ENCODE measurements at places on chromosomes 2 and 18. TPM values are rescaled to one million over a fixed set of nuclear protein-coding genes. Genes with fewer than 3 reads are reported as not detected.

LIMS3 gene
- 0.74 TPM for total RNA-seq

DNA sequence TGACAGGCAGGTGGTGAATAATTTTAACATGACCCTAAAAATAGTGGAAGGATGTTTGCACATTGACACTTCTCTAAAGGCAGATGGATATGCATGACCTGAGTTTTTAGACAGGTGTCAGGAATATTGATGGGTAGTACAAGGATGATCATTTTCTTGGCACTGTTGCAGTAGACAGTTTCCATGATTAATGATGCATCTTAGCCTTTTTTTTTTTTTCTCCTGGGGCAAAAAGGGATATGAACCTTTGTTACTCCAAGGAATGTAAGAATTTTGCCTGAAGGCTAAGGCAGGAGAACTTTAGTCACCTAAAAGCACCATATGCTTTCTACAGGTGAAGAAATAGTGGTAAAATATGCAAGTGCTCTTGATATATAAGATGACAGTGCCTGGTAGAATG, 136.3 kb upstream of the CAVIN2 start:
- H3K27ac ChIP-seq: no peak overlapping the region
- no peak for DNase-seq
- H3K4me3 ChIP-seq: no peak overlapping the region
- no peaks in the 10 kb centered on the region for H3K4me1 ChIP-seq
- H3K27me3 ChIP-seq: no peaks in the 10 kb centered on the region
- H3K36me3 ChIP-seq: no peaks in the 10 kb centered on the region

DNA sequence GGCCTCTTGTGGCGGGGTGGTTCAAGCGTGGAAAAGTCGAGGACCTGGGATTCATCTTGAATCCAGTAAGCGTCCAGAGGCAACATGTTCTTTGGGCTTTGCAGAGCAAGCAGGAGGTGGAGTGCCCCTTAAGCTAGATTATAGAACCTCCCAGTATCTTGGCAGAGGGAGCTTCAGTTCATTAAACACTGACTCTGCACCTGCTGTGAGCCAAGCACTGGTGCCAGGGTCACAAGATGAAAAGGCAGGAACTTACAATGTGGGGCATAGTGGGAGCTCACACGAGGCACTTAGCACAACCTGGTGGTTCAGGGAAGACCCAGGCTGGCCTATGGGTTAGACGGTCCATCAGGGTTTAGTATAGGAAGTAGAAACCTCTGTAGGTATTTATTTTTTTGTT, 7.4 kb upstream of the FZD5 start:
- H3K27me3 ChIP-seq: peaks cover 6% of the 10 kb centered on the region
- no peak overlapping the region for H3K4me3 ChIP-seq
- no peak for DNase-seq
- no peaks in the 10 kb centered on the region for H3K36me3 ChIP-seq

DNA sequence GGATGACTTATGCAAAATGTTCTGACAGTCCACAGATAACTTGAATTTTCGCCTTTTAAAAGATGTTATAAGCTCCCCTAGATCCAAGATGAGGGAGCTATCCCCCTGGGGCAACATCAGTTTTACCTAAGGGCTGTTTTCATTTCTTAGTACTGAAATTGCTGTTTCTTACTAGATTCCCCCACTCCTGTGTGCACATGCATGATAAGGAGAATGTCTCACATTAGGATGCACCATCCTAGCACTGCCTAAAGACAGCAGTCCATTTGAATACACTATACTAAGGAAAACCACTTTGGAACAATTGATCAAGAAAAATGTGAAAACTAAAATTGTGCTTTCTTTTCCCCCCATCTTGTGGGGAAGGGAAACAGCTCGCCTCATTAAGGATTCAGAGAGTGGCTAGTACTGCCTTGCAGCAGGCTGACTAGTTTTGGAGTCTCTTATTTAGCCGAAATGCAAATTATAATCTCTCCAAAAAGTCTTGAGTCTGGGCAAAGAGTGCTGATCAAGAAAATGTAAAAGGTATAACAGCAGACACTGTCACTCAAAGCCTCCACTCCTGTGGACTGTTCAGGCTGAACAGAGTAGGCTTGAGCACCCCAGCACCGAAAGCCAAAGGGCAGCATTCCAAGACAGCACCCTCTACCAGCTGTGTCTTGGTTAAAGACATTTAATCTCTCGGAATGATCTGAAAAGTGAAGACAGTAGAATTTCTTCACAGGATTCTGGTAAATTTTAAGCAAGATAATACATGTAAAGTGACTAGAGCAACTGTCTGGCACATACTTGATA, 65.0 kb downstream of the ZNF385B start:
- peaks cover 2% of the 10 kb centered on the region for H3K27me3 ChIP-seq
- no peaks in the 10 kb centered on the region for H3K4me1 ChIP-seq
- no peak overlapping the region for H3K27ac ChIP-seq
- H3K36me3 ChIP-seq: no peaks in the 10 kb centered on the region
- no peak for DNase-seq

DNA sequence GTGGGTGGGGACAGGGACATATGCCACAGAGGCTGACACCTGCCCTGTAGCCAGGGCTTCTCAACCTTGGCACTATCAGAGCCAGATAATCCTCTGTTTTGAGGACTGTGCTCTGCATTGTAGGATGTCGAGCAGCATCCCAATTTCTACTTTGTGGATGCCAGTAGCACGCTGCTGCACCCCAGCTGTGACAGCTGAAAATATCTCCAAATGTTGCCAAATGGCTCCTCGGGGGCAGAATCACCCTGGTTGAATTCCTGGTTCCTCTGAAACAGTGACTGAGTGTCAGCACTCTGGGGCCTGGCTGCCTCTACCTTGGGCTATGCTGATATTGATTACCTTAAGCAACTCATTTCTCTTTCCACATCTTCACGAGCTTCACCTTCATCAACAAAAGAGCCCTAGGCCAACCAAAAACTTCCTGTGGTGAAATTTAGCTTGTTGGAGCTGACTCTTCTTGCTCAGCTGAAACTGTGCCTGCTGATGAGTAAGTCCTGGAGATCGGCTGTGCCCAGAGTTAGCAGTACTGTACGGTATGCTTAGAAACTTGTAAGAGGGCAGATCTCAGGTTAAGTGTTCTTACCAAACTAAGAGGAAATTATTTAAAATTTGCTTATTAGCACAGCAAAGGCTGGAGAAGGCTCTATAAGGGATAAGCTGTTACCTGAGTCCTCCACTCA, 138.1 kb downstream of the SEPTIN10 start:
- no peaks in the 10 kb centered on the region for H3K36me3 ChIP-seq
- H3K4me3 ChIP-seq: no peak overlapping the region
- peaks cover 2% of the 10 kb centered on the region for H3K4me1 ChIP-seq
- DNase-seq: no peak
- no peak overlapping the region for H3K27ac ChIP-seq

DNA sequence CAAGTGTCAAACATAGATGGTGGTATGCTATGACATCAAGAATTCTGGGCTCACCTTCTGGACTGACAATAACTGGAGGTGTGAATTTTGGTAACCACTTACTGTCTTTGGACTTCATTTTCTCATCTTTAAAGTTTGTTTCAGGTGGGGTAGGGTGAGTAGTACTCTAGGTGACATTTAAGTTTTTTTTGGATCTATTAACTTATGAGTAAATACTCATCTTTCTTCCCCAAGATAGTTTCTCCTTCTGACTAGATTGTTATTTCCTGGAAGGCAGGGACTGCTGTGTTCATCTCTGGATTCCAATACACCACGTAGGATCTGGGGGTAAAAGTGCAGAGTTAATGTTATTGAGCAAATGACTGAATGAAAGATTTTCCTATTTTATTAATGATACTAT, 55.9 kb downstream of the ICOS start:
- H3K4me1 ChIP-seq: peaks cover 44% of the 10 kb centered on the region
- no peak overlapping the region for H3K27ac ChIP-seq
- H3K36me3 ChIP-seq: peaks cover 2% of the 10 kb centered on the region

EML6 gene
- total RNA-seq: 1.7 TPM

- H3K4me3 ChIP-seq: no peak overlapping the region
- H3K27me3 ChIP-seq: peaks cover 1% of the 10 kb centered on the region
- no peaks in the 10 kb centered on the region for H3K4me1 ChIP-seq
- no peaks in the 10 kb centered on the region for H3K36me3 ChIP-seq
- no peak overlapping the region for H3K27ac ChIP-seq
Measured at GRCh38 chr2:59025157-59025757, 784.1 kb upstream of the FANCL start.

DNA sequence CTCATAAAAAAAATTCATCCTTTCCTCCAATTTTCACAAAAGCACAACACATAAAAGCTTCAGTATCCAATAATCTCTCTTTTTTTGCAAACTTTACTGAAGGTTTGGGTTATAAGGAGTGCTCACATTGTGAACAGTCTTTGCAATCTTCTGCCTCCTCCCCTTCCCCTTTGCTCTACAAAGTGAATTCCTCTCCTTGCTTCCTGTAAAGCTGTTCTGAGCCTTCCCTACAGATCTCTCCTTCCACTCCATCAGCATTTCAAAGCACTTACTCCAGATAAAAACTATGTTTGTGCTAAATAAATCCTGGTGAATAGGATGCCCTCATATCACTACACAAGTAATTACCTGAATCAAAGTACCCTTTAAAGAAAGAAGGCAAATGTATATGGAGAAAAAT, 4.6 kb upstream of the PDK1 start:
- H3K27me3 ChIP-seq: peaks cover 3% of the 10 kb centered on the region
- no peak for DNase-seq
- H3K4me3 ChIP-seq: no peak overlapping the region
- H3K36me3 ChIP-seq: peaks cover 60% of the 10 kb centered on the region
- H3K27ac ChIP-seq: no peak overlapping the region

- peak; percentile 73 for DNase-seq
- peaks cover 81% of the 10 kb centered on the region for H3K4me1 ChIP-seq
- peak overlapping the region; percentile 76 for H3K4me3 ChIP-seq
- H3K27ac ChIP-seq: peak overlapping the region; percentile 99
- H3K27me3 ChIP-seq: no peaks in the 10 kb centered on the region
- H3K36me3 ChIP-seq: peaks cover 26% of the 10 kb centered on the region
Measured at GRCh38 chr2:30266051-30266621, 34.8 kb downstream of the LBH start.

DNA sequence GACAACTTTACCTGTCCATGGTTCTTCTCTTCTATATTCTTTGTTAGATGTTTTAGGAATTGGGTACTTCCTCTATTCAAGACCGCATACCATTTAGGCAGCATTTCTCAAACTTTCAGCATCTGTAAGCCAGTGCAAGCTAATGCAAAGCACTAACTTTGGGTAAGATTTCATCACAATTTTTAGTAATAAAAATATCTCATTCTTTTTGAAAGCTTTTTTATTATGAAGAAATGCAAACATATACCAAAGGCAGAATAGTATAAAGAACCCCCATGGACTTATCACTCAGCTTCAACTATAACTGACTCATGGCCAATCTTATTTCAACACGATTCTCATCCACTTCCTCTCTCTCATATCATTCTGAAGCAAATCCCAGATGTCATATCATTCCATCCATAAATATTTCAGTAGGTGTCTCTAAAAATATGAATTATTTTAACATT, 32.9 kb downstream of the INO80C start:
- H3K4me1 ChIP-seq: no peaks in the 10 kb centered on the region
- no peak overlapping the region for H3K4me3 ChIP-seq
- H3K27ac ChIP-seq: no peak overlapping the region
- DNase-seq: no peak
- peaks cover 5% of the 10 kb centered on the region for H3K36me3 ChIP-seq
- no peaks in the 10 kb centered on the region for H3K27me3 ChIP-seq

GRCh38 chr2:112164876-112165275, 26.7 kb downstream of the FBLN7 start:
- peaks cover 9% of the 10 kb centered on the region for H3K4me1 ChIP-seq
- no peak for DNase-seq
- H3K27me3 ChIP-seq: no peaks in the 10 kb centered on the region
- H3K36me3 ChIP-seq: no peaks in the 10 kb centered on the region
- no peak overlapping the region for H3K27ac ChIP-seq

SCTR gene
- total RNA-seq: not detected

KLHL14 gene
- total RNA-seq: not detected

ACMSD gene
- total RNA-seq: not detected

GRCh38 chr18:45133276-45133675, 452.6 kb downstream of the SETBP1 start:
- H3K27ac ChIP-seq: no peak overlapping the region
- no peaks in the 10 kb centered on the region for H3K4me1 ChIP-seq
- H3K27me3 ChIP-seq: peaks cover 9% of the 10 kb centered on the region
- no peaks in the 10 kb centered on the region for H3K36me3 ChIP-seq
- DNase-seq: no peak

DNA sequence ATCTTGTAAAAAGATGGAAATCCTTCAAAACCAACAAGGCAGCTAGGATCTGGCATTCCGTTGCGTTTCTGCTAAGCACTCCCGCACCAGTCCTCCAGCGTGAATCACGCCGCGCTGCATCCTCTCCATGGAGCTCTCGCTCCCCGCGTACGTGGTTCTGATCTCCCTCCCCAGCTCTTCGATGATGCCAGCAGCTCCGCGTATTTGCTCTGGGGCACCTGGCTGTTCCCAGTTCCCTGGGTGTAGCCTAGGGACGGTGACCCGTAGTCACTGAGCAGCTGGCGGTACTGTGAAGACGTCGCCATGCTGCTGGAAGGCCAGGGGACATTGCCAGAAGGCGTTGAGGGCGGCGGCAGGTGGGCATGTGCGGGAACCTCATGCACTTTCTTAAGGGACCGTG, 407.5 kb downstream of the RNF144A start:
- H3K36me3 ChIP-seq: no peaks in the 10 kb centered on the region
- no peak for DNase-seq
- no peak overlapping the region for H3K4me3 ChIP-seq
- H3K27me3 ChIP-seq: peaks cover 6% of the 10 kb centered on the region
- H3K27ac ChIP-seq: no peak overlapping the region

SP140L gene
- total RNA-seq: 43.7 TPM

DNA sequence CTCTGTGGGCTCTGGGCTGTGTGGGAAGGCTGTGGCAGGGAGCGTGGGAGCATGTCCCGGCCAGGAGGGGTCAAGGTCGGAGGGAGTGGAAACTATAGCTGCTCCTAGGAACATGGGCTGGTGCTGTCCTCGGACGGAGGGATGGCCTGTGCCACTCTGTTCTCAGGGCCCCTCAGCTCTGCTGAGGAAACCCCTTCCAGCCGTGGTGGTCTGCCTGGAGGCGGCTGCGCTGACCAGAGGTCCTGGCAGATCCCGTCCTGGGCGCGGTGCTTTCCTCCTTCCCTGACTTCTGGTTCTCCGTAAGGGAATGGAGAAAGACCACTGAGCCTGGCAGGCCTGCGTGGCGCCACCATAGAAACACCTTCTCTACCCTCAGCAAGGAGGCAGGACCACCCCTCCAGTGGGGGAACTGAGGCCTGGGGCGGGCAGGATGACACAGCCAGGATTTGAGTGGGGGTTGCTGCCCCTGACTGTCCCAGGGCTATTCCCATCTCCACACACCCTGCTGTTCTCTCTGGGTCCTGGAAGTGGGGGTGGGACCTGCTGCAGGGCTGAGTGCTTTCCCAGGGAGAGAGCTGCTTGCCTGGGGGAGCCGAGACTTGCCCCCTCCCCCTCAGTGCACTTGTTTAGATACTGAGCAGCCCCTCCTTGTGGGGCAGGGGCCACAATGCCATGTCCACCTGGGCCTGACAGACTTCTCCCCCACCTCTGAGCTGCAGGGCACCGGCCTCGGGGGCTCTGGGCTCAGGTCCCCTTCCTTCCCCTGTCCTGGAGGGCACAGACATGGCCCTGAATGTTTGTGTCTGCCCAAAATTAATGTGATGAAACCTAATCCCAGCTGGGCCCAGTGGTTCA, 301.0 kb upstream of the HS6ST1 start:
- DNase-seq: no peak
- no peaks in the 10 kb centered on the region for H3K27me3 ChIP-seq
- H3K36me3 ChIP-seq: no peaks in the 10 kb centered on the region
- peaks cover 13% of the 10 kb centered on the region for H3K4me1 ChIP-seq
- no peak overlapping the region for H3K27ac ChIP-seq
- no peak overlapping the region for H3K4me3 ChIP-seq

CEBPZOS gene
- 43.7 TPM for total RNA-seq

ELOA2 gene
- not detected for total RNA-seq

PLA2R1 gene
- not detected for total RNA-seq

Measured in activated CD8-positive, alpha-beta T cell treated with anti-CD3 and anti-CD28 coated beads for 36 hours (primary cell).